ENCODE measurements at places on chromosomes 1 and 21.

DNA sequence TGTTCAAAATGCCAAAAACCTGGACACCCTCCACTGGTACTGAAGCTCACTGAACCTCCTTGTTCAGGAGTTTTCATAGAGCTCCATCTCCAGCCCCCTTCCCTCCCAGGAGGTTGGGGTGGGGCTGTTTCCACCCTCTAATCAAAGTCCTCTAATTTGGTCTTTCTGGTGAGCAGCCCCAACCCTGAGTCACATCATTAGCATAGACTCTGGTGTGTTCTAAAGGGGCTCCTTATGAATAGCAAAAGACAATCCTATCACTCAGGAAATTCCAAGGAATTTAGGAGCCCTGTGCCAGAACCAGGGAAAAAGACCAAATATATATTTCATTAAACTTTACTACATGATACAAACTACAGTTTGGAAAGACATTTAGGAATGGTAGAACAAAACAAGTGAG is 13.2 kb upstream of the UBE4B start:
- no peak for DNase-seq

DNA sequence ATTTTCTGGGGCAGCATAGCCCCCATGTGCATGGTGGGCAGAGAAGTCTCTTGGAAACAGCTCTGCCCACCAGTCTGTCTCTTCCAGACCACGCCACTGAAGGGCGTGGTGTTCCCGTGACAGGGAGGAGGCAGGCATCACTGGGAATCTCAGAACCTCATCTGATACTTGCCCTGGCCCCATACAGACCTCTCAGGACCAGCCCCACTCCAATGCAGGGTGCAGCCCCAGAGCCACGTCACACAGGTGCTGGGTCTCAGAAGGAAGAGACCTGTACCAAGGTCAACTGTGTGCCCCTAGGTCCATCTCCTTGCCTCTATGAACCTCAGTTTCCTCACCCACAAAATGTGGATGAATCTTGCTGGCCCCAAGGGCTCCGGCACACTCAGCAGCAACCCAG is 7.3 kb downstream of the RAP1GAP start:
- DNase-seq, result no peak

DNA sequence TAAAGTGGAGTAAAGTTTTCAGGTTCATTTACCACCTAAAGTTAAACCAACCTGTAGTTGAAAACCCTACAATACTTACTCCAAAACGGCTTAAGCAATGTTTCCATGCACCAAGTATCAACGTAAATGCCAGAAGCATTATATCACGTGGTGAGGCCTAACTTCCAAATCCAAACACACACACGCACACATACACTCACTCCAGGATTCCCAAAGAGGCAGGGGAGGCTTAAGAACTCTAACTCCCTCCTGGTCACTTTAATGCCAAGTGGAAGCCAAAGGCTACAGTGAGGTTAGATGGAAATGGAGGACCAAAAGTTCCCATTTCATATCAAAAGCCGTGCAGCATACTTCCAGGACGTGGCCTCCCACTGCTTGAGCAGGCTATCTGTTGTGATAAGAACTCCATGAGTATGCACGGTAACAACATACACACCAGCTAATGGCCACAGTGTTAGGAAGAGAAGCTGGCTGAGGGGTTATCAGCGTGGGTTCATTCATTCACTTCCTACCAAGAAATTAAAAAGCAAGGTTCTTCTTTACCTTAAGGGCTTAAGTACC is 224.1 kb downstream of the SLC45A1 start:
- no peak for DNase-seq

DNA sequence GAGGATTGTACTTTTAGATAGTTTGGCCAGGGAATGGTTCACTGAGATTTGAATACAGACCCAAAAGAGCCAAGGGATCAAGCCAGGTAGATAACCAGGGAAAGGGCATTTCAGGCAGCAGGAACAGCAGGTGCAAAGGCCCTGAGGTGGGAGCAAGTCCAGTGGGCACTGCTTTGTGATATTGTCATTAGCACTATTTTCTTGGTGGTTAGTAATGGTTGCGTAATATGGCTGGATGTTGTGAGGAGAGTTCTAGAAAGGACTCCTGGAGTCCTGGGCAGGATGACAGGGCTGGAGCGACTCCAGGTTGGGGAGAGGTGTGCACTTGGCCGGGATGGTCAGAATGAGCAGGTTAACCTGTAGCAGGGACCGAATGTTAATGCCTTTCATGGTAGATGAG is 4.4 kb downstream of the AZIN2 start:
- DNase-seq, result no peak

- DNase-seq, result no peak
Measured at GRCh38 chr1:194194724-194195123, 1008.3 kb upstream of the B3GALT2 start.

GRCh38 chr1:223007935-223008334 is 135.1 kb downstream of the TLR5 start:
- no peak for DNase-seq

DNA sequence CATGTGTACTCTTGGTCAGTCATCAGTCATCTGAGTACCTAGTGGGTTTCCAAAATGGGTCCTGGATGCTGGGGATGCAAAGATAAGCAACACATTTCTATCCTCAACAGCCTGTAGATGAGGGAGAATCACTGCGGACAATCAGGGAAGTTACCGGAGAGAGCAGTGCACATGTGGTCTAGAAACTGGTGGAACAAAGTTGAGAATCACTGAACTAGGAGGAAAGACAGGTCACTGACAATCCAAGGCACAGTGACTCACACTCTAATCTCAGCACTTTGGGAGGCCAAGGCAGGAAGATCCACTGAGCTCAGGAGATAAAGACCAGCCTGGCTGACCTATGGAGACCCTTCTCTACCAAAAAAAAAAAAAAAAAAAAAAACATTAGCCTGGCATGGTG is 31.4 kb upstream of the LGALS8 start:
- no peak for DNase-seq

GRCh38 chr1:86775395-86775794 is 71.0 kb downstream of the SH3GLB1 start:
- no peak for DNase-seq

GRCh38 chr1:10975567-10976326 is 36.7 kb upstream of the TARDBP start:
- no peak for DNase-seq

DNA sequence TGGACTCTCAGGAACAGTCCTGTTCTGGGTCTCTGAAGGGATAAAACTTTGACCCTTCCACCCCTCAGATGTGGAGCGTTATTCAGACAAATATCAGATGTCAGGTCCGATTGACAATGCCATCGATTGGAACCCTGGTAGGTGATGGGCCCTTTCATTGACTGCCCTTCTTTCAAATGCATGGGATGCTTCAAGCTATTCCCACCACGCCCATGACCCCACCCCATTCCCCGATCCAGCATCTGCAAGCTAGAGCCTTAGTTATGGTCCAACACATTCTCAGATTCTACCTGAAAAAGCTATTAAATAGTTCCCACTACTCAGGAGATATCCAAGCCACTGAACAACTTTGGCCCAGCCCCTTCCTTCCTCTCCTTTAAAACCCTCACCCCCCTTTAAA is 12.5 kb downstream of the POLR3GL start:
- no peak for DNase-seq

DNA sequence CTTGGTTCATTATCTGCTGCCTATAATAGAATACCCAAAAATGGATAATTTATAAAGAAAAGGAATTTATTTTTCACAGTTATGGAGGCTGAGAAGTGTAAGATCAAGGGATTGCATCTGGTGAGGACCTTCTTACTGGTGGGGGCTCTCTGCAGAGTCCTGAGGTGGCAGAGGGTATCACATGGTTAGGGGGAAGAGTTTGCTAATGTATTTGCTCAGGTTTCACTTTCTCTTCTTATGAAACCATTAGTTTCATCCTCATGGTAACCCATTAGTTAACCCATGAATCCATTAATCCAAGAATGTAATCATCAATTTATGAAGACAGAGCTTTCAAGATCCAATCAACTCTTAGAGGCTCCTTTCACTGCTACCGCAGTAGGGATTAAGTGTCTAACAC is 120.6 kb downstream of the DNM3 start:
- DNase-seq, result no peak

DNA sequence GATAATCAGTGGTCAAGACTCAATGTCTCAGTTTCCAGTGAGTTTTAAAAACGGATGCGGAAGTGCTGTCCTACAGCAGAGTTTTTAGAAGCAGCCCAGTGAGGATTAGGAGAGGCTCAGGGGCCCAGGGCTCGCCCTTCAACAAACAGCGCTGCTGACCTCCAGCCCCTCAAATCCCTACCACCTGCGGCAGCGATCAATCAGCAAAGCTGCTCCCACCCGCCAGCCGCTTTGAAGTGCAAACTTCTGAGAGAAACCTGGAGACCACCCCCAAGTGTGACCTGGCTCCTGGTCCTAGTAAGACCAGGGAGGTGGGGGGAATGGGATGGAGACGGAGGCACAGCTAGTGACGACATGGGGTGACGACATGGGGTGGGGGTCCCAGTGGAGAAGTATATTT is 14.4 kb downstream of the ZBTB17 start:
- no peak for DNase-seq

DNA sequence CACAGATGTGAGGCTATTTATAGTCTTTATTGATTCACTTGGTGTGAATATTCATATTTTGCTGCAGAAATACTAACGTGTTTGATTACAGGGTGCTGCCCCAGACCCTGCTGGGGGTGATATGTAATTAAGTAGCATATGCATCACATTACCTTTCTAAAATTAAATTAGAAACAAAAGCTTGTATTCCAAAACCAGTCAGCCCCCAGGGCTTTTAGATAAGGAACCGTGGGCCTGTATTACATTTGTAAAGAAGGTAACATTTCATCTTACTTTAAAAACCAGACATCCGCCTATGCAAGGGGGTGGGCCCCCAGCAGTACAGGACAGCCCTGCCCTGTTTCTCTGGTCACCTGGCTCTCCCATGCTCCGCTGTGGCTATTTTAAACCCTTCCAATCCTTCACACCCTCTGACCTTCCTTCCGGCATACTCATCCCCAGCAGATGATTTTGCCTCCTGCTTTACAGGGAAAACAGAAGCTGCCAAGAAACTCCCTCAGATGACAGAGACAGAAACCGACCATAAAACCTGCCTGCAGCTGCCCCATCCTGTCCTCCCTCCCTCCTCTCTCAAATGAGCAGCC is 22.0 kb upstream of the KCNC4 start:
- DNase-seq, result no peak

DNA sequence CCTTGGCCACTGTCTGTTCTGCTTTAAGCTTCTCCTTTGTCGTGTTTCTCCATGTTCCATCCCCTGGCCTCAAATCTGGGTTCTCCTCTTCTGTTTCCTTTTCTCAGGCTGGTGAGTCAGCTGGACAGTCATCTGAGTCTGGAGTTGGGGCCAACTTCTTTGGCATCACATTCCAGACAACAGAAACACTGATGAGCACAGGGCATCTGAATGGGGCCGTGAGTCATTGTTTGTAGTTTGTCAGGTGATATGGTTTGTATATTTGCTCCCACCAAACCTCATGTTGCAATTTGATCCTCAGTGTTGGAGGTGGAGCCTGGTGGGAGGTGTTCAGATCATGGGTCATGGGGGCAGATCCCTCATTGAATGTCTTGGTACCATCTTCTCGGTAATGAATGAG is 14.3 kb upstream of the OLIG2 start:
- no peak for DNase-seq

DNA sequence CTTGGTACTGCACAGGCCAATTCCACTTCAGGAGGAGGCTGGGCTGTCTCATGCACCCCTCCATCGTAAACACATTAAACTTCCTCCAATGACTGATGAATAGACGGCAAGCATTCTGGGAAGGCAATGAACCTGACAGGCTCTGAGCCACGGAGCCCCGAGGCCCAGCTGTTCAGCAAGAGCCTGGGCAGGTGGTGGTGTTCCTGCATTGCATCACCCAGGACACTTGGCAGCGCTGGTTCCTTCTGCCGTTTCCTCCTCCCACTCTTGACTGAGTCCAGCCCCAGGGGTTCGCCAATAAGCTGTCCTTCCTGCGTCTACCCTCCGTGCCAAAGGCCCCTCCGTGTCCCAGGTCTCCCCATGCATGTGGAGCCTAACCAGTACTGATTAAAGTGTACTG is 109.8 kb downstream of the JAK1 start:
- no peak for DNase-seq

- DNase-seq, result no peak
Measured at GRCh38 chr21:28229814-28230213, 762.9 kb downstream of the LTN1 start.

DNA sequence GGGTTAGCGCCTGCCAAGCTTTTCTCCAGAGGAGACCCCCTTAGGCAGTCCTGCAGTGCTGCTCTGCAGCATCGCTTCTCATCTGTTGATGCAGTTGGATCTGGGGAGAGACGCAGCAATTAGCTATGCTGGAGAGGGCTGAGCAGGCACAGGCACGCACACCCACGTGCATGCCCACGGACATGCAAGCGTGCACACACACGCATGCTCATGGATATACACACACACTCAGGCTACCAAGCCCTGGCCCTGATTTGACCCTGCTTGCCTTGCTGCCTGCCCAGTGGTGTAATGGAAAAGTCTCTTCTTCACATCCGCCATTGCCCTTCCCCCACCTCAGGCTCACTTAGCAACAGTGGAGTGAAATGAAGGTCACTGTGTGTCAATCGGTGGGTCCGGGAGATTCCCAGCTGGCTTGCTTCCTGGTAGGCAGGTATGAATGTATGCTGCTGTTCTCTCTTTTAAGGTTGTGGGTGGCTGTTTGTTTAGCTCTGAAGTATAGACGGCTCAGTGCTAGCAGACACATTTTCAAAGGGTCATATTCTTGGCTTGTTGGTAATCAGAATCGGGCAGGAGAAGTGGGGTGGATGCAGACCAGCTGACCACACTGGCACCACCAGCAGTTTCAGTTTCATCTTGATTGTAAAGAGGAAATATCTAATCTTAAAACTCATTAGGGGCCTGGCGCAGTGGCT is 9.5 kb downstream of the ATP1B1 start:
- DNase-seq, result no peak

- no peak for DNase-seq
Measured at GRCh38 chr1:94669198-94669597, 127.6 kb upstream of the F3 start.

- no peak for DNase-seq
Measured at GRCh38 chr1:48695161-48695560, 81.5 kb downstream of the BEND5 start.

DNA sequence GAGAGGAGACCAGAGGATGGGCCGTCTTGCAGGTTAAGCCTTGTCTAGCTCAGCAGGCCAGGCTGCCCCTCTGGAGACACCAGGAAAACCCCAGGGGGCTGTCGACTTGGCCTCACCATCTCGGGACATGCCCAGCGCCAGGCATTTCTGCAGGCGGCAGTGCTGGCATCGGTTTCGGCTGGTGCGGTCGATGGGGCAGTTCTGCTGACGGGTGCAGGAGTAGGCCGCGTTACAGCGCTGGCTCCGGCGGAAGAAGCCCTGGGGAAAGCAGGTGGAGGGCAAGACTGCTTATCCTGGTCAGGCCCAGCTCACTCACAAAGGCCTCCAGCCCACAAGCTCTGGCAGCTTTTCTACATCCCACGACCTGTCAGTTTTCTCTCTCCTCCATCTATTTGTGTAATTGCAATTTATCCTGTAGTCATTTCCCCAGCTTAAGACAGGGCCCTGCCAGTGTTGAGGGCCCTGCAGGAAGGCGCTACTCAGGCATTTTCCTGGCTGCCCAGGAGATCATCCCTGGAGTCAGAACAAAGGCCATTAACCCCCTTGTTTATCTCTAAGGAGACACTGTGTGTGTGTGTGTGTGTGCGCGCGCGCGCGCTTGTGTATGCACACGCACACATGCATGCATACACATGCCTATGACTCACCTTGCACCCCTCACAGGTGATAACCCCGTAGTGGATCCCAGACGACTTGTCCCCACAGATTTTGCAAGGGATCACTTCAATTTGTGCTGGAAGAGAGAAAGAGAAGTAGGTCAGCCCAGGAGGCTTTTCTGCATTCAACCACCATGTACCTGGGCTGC is 11.5 kb upstream of the LINGO4 start:
- DNase-seq, result no peak
